ENCODE measurements at places on chromosomes 7 and 10.

DNA sequence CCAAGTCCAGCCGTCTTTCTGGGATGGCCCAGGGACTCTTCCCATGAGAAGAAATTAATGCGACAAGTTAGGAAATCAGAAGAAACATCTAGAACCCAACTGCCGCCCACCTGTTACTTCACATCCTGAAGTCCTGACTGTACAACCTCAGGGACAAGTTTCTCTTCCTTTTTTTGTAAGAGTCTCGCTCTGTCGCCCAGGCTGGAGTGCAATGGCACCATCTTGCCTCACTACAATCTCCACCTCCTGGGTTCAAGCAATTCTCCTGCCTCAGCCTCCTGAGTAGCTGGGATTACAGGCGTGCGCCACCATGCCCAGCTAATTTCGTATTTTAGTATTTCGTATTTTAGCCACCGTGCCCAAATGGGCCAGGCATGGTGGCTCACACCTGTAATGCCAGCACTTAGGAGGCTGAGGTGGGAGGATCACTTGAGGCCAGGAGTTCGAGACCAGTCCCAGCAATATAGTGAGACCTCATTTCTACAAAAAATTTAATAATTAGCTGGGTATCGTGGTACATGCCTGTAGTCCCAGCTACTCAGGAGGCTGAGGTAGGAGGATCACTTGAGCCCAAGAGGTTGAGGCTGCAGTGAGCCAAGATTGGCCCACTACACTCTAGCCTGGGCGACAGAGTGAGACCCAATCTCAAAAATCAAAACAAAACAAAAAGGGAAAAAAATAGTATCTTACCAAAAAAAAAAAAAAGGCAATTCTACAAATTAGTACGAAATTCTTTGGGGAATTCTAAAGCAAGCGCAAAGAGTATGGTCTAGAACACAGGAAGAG, 20.8 kb downstream of the LAT2 start:
- DNase-seq = no peak

DNA sequence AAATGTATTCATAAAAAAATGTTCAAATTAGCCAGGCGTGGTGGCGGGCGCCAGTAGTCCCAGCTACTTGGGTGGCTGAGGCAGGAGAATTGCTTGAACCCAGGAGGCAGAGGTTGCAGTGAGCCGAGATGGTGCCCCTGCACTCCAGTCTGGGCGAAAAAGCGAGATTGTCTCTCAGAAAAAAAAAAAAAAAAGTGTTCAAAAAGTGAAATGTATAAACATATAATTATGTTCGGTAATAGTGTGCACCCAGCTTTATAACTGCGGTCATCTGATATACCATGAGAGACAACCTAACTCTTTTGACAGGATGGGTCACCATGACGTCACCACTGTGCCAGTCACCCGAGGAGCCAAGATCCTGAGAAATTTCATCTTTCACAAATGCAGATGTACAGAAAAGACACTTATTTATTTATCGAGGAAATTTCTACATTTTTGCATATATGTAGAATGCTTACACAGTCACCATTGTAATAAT, 594 bp upstream of the RP9 start:
- no peak for DNase-seq

GRCh38 chr10:113027574-113028455, 77.8 kb downstream of the TCF7L2 start:
- DNase-seq = no peak

DNA sequence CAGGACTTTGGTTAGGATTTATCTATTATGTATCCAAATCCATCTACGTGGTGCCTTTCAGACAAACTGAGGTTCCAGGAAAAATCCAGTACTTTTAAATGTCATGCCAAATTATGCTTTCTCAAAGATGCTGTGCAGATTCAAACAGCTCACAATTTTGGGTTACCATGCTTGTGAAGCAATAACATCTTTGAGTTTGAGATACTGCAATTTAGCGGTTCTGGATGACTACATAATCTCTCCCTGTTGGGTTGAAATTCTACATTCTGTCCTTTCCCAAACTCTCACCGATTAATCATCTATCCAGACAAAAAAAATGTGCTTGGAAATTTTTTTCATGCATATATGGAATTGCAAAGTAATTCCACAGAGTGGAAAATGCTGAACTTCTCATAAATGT, 3.5 kb downstream of the RHOBTB1 start:
- no peak for DNase-seq

GRCh38 chr7:16396766-16397500, 24.4 kb downstream of the CRPPA start:
- DNase-seq = no peak

- no peak for DNase-seq
Observed at GRCh38 chr10:132110713-132111112, 45.0 kb downstream of the JAKMIP3 start.

DNA sequence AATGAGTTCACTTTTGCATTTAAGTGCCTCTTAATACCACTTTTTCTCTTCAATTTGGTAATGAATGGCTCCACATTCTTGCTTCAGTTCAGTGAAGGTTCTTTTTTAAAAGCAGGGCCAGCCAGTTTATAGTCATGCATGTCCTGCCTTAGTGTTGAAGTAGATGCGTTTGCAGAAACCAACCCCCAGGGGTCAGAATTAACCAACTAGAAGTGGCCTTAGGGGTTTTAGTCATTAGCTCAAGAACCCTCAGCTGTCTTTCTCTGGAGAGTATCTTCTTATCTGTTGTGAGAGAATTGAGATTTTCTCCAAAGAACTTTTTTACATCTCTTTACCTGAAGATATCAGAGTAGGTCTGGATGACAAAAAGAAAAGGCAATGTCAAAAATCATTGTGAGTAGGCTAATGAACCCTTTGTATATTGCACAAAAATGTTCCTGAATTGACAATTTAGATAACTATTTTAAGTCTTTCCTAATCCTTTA, 82.2 kb downstream of the PIK3CG start:
- no peak for DNase-seq

Data from stimulated activated CD8-positive, alpha-beta memory T cell treated with anti-CD3 and anti-CD28 coated beads, Interleukin-4, amount 100 ng/mL, for 4 hours (primary cell).